A549 (cell line): ENCODE measurements at places on chromosomes 2 and 18. TPM values are rescaled to one million over a fixed set of nuclear protein-coding genes. Genes with fewer than 3 reads are reported as not detected.

SCYGR4 gene
- polyA plus RNA-seq: not detected in 3 replicates

TRIM54 gene
- polyA plus RNA-seq: 0.07 to 0.13 TPM (median 0.11 TPM) in 3 replicates

CHAC2 gene
- polyA plus RNA-seq: 18.4 to 21.2 TPM (median 20.1 TPM) in 3 replicates

MRPL19 gene
- 70.5 to 75.9 TPM (median 75.7 TPM) in 3 replicates for polyA plus RNA-seq

CNDP1 gene
- not detected in 3 replicates for polyA plus RNA-seq

KHK gene
- 7.6 to 8.5 TPM (median 8.3 TPM) in 3 replicates for polyA plus RNA-seq

ELOA2 gene
- polyA plus RNA-seq: not detected in 3 replicates

PXDN gene
- 5.5 to 8.9 TPM (median 7.3 TPM) in 3 replicates for polyA plus RNA-seq

CCL20 gene
- 0.43 to 1.1 TPM (median 0.45 TPM) in 3 replicates for polyA plus RNA-seq

NTSR2 gene
- not detected in 3 replicates for polyA plus RNA-seq

DLGAP1 gene
- polyA plus RNA-seq: 0.04 to 0.09 TPM (median 0.07 TPM) in 3 replicates

TRABD2A gene
- 7.0 to 7.4 TPM (median 7.1 TPM) in 3 replicates for polyA plus RNA-seq

DSG1 gene
- not detected in 3 replicates for polyA plus RNA-seq

B3GNT7 gene
- 0.71 to 1.3 TPM (median 0.96 TPM) in 3 replicates for polyA plus RNA-seq

IMPA2 gene
- 50.9 to 75.6 TPM (median 65.3 TPM) in 3 replicates for polyA plus RNA-seq
